ENCODE measurements at places on chromosomes 7 and 10.

DNA sequence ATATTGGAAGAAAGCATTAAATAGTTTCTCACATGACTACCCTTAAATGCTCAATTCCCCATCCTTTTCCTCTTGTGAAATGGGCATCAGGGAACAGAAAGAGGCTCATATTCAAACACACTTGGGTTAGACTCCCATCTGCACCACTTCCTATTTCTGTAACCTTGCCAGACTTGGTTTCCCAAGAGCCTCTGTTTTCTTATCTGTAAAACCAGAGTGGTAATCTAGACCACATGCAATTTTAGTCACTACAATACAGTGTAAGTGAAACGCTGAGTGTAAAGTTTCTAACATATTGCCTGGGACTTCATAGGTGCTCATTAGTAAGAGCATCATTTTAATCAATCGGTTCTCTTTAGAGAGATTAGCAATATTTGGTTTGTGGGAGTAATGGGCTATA lies 136.3 kb downstream of the SORCS1 start:
- no peak for DNase-seq

DNA sequence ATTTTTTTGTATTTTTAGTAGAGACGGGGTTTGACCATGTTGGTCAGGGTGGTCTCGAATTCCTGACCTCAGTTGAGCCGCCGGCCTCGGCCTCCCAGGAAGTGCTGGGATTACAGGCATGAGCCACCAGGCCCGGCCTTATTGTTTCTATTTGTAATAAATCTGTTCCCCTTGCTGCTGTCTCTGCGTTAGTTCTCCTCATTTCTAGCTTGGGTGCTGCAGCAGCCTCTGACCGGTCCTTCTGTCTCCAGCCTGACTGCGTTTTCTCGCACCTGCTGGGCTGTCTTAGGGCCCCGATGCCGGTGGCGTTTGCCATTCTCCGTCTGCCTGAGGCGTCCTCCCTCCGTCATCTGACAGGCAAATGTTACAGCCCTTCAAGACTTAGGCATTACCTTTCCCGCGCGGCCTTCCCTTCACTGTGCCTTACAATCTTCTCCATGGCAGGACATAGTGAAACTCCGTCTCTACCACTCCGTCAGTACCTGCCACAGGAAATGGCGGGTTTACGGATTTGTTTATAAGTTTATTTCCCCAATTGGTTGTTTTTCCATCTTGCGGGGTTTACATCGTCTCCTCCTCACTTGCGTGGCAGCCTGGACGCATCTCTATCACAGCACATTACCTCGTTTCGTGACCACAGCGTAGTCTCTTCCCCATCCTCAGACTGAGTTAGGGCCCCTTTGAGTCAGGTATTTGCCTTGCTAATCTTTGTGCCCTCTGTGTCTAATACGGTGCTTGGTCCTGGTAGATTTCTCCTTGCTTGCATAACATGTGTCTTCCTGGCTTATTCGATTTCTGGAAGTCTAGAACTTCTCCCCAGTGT lies 2.3 kb upstream of the GIMAP8 start:
- no peak for DNase-seq

DNA sequence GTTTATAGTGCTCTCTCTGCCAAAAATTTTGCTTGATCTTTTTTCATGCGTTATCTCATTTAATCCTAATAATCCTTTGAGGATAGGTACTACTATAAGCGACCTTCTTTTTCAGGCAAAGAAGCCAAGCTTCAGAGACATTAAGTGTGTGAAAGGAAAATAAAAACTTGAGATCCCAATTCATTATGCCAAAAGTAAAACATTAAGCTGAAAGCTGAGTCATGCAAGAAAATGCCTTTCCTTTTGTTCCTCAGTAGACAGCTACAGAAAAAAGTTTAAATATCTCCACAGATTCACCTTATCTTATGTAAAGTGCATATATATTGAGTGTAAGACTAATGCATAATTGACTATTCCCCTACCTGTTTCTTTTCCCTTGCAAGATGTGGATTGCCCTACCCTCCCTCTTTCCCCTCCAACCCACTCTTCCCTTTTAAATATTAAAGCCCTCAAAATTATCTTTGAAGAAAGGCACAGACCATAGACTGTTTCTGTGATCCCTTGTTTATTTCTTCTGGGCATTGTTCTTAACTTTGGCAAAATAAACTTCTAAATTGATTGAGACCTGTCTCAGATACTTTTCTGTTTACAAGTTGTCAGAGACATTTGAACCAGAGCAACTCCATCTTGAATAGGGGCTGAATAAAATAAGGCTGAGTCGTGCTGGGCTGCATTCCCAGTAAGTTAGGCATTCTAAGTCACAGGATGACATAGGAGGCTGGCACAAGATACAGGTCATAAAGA lies 1139.9 kb upstream of the LRRN3 start:
- DNase-seq = no peak

- no peak for DNase-seq
Measured at GRCh38 chr10:18164093-18164492, 23.9 kb downstream of the CACNB2 start.

DNA sequence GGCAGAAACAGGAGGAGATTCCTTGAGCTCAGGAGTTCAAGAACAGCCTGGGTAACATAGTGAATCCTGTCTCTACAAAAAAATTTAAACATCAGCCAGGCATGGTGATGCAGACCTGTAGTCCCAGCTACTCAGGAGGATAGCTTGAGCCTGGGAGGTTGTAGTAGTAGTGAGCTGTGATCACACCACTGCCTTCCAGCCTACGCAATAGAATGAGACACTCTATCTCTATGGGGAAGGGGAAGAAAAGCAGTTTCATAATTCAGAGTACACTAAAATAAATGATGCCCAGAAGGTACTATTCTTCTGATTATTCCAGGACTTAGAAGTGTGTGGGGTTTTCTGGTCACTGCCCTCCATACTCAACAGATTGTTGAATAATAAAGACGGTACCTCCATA lies 177.3 kb downstream of the KMT2E start:
- DNase-seq = no peak

DNA sequence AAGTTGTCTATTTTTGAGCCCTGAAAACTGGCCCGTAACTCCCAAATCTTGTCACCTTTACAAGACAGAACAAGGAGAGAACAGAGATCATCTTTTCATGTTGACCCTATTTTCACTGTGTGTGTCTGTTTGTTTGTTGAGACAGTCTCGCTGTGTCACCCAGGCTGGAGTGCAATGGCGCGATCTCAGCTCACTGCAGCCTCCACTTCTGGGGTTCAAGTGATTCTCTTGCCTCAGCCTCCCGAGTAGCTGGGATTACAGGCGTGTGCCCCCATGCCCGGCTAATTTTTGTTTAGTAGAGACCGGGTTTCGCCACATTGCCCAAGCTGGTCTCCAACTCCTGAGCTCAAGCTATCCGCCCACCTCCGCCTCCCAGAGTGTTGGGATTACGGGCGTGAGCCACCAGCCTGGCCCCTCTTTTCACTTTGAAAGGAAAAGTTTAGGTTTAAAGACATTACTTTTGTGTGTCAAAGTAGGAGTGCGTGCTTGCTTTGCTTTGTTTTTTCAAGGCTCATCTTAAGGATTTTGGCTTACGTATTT lies 32.1 kb downstream of the FOXK1 start:
- DNase-seq = no peak

DNA sequence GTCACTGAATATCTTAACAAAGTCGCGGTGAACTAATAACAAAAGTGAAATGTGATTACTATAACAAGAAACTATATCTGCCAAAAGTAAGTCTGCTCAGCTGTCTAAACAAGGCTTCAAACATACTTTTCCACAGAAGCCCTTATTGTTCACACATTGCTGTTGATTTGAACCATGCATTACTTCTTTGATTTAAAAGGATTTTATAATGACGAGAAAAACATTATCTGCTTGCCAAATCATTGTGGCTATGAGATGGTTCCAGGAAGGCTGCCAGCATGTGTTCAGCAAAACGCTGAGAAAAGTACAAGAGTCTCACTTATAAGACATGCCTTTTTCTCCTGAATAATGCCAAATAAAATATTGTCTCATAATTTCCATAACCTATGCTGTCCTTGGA lies 24.4 kb downstream of the RNF133 start:
- no peak for DNase-seq

DNA sequence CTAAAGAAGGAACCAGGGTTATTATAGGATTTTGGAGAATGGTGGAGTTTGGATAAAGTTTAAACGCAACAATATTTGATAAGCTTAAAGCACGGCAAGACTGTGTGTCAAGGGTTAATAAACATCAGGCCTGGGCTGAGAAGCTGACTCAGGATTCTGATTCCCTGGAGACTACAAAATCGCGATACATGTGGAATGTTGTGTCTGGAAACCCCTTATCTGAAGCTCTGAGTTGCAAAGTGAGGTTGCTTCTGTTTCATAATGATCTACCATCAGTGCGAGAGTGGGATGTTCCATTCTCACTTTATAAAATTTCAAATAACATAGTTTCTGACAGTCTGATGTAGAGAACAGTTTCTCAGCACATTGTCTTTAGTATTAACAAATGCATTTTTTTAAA lies 7.8 kb downstream of the C1GALT1 start:
- no peak for DNase-seq

DNA sequence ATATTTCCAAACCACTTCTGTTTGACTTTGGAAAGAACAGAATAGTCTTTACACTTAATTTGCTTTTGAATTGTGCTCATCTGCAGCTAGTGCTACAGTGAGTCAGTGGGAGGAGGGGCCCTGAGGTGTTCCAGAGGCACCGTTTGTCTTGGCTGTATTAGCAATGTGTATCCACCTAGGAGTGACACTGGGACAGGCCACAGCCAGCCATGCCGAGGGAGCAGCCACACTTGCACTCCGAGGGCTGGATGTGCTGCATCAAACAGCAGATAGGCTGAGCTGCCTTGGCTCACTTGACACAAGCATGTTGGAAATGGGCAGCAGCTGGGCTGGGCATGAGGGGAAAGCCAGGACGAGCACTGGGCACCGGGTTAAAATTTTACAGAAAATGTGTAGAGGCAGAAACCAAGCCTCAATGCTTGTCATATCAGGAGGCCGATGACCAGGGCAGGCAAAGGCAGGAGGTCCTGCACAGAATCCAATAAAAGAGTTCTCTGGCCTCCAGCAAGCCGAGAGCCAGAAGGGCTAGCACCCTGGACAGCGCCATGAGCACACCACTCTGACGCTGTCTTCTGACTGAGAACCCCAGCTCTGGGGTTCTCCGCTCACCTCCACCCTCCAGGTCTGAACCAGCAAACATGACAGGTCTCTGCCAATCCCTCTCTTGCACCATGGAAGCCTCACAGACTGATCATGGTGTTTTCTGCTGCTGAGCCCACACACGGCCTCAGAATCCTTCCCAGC lies 163.3 kb downstream of the GRID1 start:
- no peak for DNase-seq

- no peak for DNase-seq
Measured at GRCh38 chr7:135121868-135122267, 26.0 kb upstream of the TMEM140 start.

- DNase-seq = no peak
Measured at GRCh38 chr7:39394105-39394680, 172.0 kb upstream of the YAE1 start.

GRCh38 chr10:47269294-47269693 lies 30.7 kb upstream of the GDF10 start:
- DNase-seq = no peak

DNA sequence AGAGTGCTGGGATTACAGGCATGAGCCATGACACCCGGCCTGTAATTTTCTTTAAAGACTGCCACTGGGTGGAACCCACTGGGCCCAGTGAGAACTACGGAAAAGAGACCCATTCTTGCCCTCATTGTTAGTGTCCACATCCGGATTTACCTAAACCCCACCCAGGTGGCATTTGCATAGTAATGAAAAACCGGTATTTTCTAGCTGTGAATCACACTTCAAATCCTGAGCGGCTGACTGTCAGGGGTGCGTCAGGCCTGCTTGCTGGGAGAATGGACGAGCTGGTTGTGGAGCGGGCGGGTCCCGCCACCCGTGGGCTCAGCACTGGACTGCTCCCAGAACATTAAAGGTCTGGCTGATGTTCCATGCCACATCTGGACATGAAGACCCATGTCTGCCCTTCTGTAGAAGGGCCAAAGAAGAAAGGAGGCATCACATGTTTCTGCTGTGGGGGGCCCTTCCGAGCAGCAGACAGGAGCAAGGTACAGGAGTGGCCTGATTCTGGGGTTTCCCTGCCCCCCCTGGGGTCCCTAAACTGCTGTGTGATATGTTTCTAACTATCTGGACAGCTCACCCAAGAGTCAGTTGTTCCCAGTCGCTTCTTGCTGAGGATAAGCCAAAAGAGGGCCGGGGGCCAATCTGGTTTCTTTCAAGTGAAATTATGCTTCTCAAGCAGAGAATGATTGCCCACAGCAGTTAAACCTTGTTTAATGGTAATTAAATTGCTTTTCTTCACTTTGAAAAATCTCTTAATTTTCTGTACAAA lies 46.4 kb downstream of the KIAA1217 start:
- no peak for DNase-seq

DNA sequence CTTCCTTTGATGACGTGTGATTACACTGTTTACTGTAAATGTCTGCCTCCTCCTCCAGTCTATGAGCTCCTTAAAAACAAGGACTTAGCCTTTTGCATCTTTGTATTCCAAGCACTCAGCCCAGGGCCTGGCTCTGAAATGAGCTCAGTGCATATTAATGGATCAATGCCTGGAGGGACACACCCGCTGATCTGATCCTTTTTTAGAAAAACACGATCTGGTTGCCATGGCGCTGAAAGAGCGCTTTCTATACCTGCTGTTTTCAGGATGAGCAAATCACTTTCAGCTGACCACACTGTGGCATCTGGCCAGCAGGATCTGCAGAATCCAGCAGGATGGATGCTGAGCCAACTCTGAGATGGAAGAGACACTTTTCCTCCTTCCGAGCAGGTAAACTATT lies 37.8 kb upstream of the GARS1 start:
- DNase-seq = no peak

DNA sequence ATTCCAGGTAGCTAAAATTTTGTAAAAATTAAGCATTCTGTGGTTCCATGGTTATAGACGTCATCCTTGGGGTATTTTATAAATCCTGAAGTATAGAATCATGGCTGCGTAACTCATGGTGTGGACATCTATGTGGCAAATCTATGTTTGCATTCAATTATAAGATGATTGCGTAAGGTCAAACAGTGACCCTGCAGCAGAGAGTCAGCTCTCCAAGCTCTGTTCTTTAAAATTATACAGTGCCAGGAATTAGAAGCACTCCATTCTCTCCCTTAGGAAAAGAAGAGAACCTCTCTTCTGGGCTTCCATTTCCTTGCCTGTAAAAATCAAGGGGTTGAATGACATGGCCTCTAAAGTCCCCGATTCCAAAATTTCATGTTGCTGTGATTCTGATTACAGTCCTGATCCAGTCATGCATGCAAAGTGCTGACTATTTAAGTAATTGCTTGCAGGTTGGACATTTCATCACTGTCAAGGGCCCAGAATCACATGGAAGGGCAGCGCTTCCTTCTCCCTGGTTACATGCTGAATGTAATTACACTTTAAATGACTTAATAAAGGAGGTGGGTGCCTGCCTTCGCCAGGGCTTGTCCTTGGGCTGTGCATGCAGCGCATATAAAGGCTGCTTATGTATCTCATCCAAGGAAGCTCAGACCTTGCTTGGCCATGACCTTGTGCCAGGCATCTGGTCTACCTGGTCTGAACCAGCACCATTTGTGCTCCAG lies 550.7 kb downstream of the TYW1 start:
- DNase-seq = no peak

- peak; percentile 8 for DNase-seq
Measured at GRCh38 chr10:29658984-29659965, 24.5 kb upstream of the SVIL start.
